Endodermal cell (in vitro differentiated cells): ENCODE measurements at places on chromosomes 5 and 9.

- no peak for DNase-seq
Observed at GRCh38 chr5:133047404-133047803, 4.4 kb upstream of the HSPA4 start.

- no peak for DNase-seq
Observed at GRCh38 chr5:15452781-15453180, 47.2 kb upstream of the FBXL7 start.

DNA sequence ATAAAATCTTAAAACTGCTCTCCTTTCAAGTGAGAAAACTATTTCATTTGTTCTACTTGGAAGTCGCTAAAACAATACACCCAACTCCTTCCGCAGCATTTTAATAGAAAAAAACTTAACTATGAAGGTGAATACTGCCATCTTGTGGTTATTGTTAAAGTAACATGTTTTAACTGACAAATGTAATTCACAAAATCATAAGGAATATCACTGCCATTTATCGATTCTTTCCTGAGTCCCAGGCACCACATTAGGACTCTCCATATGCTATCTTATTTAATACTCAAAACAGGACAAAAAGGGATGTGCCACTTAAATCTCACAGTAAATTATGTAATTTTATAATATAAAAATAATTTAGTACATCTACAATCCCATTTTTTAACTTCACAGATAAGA, 130.5 kb upstream of the ITGA1 start:
- DNase-seq = no peak

DNA sequence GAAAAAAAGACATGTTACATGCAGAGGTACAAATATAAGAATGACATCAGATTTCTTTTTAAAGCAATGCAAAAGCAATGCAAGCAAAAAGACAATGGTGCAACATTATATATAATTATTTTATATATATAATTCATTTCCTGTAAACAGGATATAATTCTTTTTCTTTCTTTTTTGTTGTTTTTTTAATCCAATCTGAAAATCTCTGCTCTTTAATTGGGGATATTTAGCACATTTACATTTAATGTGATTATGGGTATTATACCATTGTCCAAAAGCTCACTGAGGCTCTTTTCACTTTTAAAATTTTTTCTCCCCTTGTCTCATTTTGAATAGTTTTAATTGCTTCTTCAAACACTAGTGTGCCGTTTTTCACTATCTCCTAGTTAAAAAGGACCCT, 148.9 kb downstream of the FGF18 start:
- no peak for DNase-seq
